ENCODE measurements at places on chromosomes 3 and 15. TPM values are rescaled to one million over a fixed set of nuclear protein-coding genes. Genes with fewer than 3 reads are reported as not detected.

RLBP1 gene
- not detected for total RNA-seq

DAPK2 gene
- total RNA-seq: 36.9 TPM

PP2D1 gene
- total RNA-seq: not detected

KBTBD12 gene
- total RNA-seq: 1.1 TPM

FGF7 gene
- 239 TPM for total RNA-seq

SMCO1 gene
- not detected for total RNA-seq

HTR3E gene
- total RNA-seq: not detected

TMOD2 gene
- total RNA-seq: 148 TPM

SLCO2A1 gene
- 34.1 TPM for total RNA-seq

SNTN gene
- not detected for total RNA-seq

LSMEM2 gene
- total RNA-seq: 2.0 TPM

CPNE4 gene
- total RNA-seq: 0.18 TPM

ZPLD1 gene
- total RNA-seq: not detected

MAGI1 gene
- 64.6 TPM for total RNA-seq

UQCRC1 gene
- total RNA-seq: 96.9 TPM

ADAMTSL3 gene
- 39.1 TPM for total RNA-seq

TLR9 gene
- total RNA-seq: 1.1 TPM

NOX5 gene
- 0.45 TPM for total RNA-seq

SEMA6D gene
- total RNA-seq: 42.8 TPM

OR5H1 gene
- not detected for total RNA-seq

TMCO5A gene
- total RNA-seq: not detected

TRIP4 gene
- total RNA-seq: 25.9 TPM

USP50 gene
- 1.1 TPM for total RNA-seq

CGNL1 gene
- 38.1 TPM for total RNA-seq

GOLGA8J gene
- total RNA-seq: 0.89 TPM

A4GNT gene
- total RNA-seq: not detected

ARPIN gene
- total RNA-seq: 30.1 TPM

GPR62 gene
- 0.13 TPM for total RNA-seq

CCR8 gene
- not detected for total RNA-seq

EIF4E3 gene
- 36.4 TPM for total RNA-seq

RBP2 gene
- not detected for total RNA-seq

NPAP1 gene
- total RNA-seq: not detected

LCTL gene
- 19.6 TPM for total RNA-seq

CAPN3 gene
- 21.9 TPM for total RNA-seq

RAF1 gene
- total RNA-seq: 90.5 TPM

CDHR4 gene
- total RNA-seq: 1.6 TPM

VEPH1 gene
- 1.0 TPM for total RNA-seq

TRNT1 gene
- total RNA-seq: 20.8 TPM

HAPLN3 gene
- 15.9 TPM for total RNA-seq

KBTBD13 gene
- total RNA-seq: 0.27 TPM

KPNA1 gene
- total RNA-seq: 68.7 TPM

CNTN3 gene
- total RNA-seq: 3.7 TPM

ITIH1 gene
- total RNA-seq: not detected

CDCP1 gene
- 1.8 TPM for total RNA-seq

FAM3D gene
- not detected for total RNA-seq

GUCA1C gene
- not detected for total RNA-seq

ROPN1B gene
- total RNA-seq: 5.4 TPM

All from sciatic nerve (tissue), 2 donors.